ENCODE measurements at places on chromosomes 6 and 20. TPM values are rescaled to one million over a fixed set of nuclear protein-coding genes. Genes with fewer than 3 reads are reported as not detected.

GRCh38 chr6:43144879-43145278 is 26.2 kb upstream of the SRF start:
- DNase-seq, result no peak

The LST1 gene
- 7.0 TPM for total RNA-seq

The PI3 gene
- total RNA-seq, result 62.6 TPM

GRCh38 chr6:40489798-40490197 is 97.4 kb downstream of the LRFN2 start:
- no peak for DNase-seq

GRCh38 chr6:56914798-56915658 is 39.9 kb upstream of the BEND6 start:
- no peak for DNase-seq

- DNase-seq, result no peak
Measured at GRCh38 chr20:62350098-62350628, 16.9 kb downstream of the LAMA5 start.

- DNase-seq, result no peak
Measured at GRCh38 chr20:39211060-39211748, 249.1 kb downstream of the DHX35 start.

GRCh38 chr20:17499041-17499440 is 32.1 kb downstream of the BFSP1 start:
- DNase-seq, result no peak

The LKAAEAR1 gene
- total RNA-seq, result 0.91 TPM

DNA sequence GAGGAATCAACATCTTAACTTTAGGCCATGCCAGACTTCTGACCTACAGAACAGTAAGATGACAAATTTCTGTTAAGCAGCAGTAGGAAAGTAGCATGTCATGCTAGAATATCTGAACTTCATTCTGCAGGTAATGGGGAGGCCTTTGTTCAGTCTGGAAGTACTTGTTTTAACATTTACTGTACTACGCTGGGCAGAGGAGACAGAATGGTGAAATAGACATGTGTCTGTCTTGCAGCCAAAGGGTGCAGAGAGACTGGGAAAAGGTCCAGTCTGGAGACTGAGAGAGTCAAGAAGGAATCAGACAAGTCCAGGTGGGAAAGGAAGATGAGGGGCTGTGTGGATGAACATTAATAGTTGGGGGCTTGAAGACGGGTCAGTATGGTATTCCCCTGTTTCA is 17.5 kb upstream of the ZBTB2 start:
- DNase-seq, result no peak

The IL20RA gene
- total RNA-seq, result 199 TPM

The ADGRF4 gene
- total RNA-seq, result 57.7 TPM

DNA sequence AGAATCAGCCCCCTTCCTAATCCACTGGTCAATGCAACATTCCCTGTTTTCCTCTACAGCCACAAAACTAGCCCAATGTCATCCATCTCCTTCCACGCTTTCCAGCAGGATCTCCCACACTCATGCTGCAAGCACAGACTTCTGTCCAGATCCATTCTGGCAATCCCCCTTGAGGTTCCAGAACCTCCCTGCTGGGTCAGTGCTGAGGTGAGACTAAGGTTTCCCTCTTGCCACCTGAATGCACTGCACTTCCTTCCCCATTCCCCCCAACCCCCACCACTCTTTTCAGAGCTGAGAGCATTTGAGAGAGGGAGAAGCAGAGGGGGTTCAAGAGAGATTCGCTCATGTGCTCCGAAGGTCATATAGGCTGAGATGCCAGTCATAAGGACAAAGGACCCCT is 43.9 kb downstream of the EBF4 start:
- DNase-seq, result no peak

- DNase-seq, result no peak
Measured at GRCh38 chr6:84455511-84456029, 228.1 kb upstream of the CEP162 start.

GRCh38 chr6:111540681-111541025 is 57.6 kb upstream of the REV3L start:
- no peak for DNase-seq

The LYRM4 gene
- total RNA-seq, result 14.4 TPM

DNA sequence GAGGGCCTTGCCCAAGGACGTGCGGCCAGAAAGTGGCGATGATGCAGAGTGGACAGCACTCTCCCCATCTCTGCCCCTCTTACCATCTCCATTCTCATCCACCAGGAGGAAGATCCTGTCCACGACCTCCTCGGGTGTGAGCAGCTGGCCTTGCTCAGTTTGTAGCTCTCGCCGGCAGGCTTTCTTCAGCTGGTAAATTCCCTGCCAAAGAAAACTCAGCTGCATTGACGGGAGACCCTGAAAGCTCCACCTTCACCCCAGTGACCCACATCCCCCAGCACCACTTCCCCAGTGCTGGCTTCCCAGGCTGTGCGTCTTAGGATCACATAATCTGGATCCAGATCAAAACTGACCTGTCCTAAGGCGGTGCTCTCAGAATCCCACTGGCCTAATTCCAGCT is 9.2 kb downstream of the GUCA1B start:
- no peak for DNase-seq

DNA sequence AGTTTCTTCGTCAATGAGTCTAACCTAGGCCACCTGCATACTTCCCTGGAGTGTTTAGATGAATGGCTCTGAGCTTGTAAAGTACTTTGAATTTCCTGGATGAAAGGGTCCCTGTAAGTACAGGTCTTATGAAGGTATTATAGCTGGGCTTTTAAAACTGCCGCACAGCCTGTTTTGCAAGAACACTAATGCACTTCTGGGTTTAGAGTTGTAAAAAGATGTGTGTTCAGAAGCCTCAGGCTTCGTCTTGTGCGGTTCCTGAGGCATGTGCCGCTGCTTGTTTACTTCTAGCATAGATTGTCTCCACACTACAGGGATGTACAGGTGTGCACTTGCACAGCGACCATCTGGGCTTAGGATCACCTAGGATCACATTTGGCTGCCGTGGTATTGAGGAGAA is 324.5 kb downstream of the SOX4 start:
- DNase-seq, result no peak

- no peak for DNase-seq
Measured at GRCh38 chr6:145155873-145156782, 579.2 kb downstream of the EPM2A start.

DNA sequence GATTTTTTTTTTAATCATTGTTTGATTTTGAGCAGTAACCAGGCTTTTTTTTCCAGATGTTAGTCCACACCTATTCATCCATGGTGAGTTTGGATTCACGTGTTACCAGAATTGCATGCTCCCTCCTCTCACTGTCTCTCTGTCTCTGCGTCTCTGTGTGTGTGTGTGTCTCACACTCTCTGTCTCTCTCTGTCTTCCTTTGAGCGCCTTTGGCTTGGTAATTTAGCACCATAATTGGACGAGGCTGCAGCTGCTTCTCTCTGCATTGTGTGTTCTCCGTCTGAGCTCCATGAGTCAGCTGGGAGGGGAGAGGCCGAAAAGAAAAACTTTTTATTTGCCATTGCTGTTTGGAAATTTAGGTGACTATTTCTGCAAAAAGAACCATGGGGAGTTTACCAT is 3.4 kb downstream of the TFAP2B start:
- no peak for DNase-seq

GRCh38 chr6:114354482-114354881 is 11.7 kb upstream of the HS3ST5 start:
- DNase-seq, result no peak

DNA sequence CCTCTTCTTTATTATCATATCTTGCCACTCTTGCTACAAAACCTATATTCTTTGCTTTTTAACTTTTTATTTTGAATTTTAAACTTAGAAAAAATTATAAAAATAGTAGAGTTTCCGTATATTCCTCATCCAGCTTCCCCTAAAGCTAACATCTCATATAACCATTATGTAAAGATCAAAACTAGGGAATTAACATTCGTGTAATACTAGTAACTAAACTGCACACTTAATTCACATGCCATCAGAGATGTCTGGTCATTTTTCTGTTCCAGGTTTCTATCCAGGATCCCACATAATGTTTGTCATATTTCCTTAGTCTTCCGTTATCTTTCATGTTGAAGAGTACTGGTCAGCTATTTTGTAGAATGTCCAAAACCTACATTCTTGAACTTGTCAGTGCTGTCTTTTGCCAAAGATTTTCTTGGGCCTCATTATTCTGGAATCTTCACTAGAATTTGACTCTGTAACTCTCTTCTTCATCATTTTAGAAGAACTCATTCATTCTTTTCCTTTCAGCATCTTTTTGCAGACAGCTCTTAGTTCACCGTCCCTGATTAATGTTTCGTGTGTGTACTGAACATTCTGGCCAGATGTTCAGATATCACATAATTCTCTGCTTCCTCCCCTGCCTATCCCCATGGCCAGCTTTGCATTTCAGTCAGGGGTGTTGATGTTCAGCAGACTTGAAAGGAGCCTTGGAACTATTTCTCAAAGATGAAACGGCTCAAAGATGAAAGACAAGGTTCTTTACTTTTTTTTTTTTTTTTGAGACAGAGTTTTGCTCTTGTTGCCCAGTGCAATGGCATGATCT is 9.4 kb downstream of the CTNNBL1 start:
- no peak for DNase-seq

The FOXQ1 gene
- total RNA-seq, result 54.1 TPM

The OTOR gene
- total RNA-seq, result not detected

DNA sequence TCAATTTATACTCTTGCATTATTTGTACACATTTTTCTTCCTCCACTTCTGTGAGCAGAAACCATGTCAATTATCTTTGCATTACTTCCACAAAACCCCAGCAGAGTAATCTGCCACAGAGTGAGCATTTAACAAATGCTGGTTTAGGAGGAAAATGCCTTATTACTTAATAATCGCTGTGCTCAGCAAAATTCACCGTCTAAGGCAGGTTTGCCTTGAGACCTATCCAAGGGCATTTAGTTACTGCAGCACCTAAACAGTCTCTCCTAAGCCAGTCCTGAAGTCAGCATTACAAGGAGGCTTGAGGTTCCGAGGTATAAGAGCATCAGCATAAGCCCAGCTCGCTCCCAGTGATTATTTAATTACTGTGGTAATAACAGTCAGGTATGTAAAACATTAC is 28.3 kb downstream of the MAP7 start:
- no peak for DNase-seq

The APCDD1L gene
- 1.3 TPM for total RNA-seq

The CDKAL1 gene
- total RNA-seq, result 10.3 TPM

DNA sequence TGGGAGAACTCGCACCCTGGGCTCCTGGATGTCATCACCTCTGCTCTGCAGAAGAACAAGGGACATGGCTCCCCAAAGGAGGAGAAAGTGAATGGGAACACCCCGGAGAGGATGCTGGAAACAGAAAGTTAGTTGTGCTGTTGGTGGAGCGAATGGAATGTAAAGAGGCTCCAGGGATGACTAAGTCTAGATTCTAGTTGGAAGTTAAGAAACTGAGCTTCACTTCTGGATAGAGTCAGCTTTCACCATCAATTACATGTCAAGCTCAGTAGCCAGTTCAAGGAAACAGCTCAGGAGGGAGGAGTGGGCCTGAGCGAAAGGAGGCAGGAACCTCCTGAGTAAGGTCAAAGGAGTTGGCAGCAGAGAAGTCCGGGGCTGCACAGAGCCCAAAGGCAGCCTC is 132.1 kb upstream of the ARID1B start:
- DNase-seq, result no peak

DNA sequence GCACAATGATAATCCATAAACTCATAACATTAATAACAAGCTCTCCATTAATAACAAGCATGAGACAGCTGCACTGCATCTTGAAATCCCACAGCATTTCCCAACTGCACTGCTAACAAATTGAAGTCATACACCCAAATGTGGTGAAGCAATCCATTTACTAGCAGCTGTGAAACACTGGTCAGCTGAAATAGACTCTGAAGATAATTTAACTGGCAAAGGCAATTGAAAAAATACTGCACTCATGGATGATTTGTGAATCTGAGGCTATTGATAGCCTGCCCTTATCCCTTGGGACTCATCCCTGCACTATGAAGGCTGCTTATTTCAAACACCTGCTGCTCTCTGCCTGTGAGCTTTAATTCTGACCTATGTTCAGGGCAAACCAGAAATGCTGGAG is 49.1 kb upstream of the PLCB1 start:
- no peak for DNase-seq

DNA sequence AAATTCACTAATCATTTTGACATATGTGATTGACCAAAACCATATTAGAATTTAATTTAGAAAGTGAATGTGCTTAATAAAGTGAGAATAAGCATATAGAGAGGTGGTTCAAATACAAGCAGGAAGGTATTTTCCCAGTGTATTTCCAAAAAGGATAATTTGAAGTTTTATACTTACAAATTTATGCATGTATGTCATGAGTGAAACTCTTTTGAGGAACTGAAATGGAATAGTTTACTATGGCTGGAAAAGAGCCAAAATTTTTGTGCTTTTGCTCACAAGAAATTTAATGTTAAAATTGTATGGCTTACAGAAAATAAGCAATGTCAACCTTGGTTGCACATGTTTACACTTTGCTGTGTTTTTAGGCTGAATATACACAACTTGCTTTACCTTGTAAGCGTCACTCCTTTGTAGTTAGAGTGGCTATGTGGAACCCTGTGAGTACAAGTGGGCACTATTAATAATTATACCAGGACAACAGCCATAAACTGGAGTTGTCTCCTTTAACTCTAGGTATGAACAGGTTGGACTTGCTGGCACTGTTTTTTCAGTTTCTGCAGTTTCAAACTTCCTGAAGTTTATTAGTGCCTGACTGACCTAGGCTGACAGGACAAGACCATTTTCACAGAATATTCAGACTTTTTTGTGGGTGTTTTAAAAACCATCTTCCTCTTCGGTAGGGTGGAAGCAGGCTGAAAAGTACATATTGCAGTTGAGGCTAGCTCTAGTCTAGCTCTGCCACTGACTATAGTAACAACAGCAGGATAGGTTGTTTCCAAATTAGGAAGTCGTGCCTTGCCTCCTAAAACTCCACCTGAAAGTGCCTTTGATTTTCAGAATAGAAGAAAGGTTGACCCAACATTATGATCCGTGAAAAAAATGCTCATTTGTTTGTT is 6.0 kb downstream of the AFDN start:
- DNase-seq, result no peak

- no peak for DNase-seq
Measured at GRCh38 chr6:27562027-27562410, 89.1 kb upstream of the ZNF184 start.

- DNase-seq, result no peak
Measured at GRCh38 chr20:38266426-38266825, 5.9 kb upstream of the KIAA1755 start.

- DNase-seq, result no peak
Measured at GRCh38 chr6:12958052-12958706, 241.6 kb downstream of the PHACTR1 start.

DNA sequence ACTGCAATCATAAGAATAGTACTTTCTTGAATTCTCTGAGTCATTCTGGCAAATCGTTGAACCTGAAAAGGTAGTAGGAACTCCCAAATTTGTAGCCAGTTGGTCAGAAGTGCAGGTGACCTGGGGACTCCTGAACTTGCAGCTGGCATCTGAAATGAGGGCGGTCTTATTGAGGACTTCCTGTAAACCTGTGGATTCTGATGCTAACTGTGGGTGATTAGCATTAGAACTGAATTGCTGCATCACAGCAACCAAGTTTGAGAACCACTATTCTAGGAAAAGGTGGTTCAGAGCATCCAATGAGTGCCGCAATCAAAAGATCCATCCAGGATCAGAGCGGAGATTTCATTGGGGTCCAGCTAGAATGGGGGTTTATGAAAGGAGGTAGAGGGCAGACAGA is 50.2 kb upstream of the UTRN start:
- no peak for DNase-seq

The PCIF1 gene
- total RNA-seq, result 43.6 TPM

GRCh38 chr6:48036316-48036715 is 74.7 kb downstream of the PTCHD4 start:
- no peak for DNase-seq

The CLPSL2 gene
- not detected for total RNA-seq

The OR2J3 gene
- not detected for total RNA-seq
